ENCODE measurements at places on chromosomes 2 and 18.

DNA sequence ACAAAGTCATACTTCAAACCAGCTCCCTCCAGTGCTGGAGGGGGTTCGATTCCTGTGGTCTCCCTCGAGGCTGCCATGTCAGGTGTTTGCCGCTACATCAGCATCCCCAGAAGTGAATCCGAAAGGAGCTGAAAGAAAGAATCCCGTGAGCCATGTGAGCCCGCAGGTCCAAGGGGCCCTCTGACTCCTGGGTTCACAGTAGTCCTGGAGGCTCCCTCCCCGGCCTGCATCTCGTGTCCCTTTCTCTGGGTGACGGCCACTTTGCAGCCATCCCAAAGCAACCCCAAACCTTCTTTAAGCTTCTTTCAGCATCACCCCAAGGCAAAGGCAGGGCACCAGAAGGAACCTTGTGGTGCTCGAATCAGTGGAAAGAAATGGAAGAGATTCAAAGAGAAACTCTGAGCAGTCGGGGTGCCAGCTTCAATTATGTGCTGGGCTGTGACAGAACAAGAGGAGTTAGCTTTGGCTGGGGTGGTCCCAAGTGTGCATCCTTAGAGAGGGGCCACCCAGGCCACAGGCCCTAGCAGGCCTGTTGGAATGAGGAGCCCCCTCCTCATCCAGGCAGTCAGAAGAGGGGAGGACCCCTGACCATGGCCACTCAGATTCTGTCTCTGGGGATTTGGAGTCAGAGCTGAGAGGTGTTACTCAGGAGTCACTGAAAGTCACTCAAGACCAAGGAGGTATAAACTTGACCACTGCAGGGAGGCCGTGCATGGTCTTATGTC lies 59.7 kb downstream of the CIB4 start:
- no peak for DNase-seq

GRCh38 chr2:224894356-224894755 lies 147.9 kb downstream of the DOCK10 start:
- no peak for DNase-seq

GRCh38 chr18:79576686-79577351 lies 102.8 kb upstream of the CTDP1 start:
- no peak for DNase-seq

GRCh38 chr2:8457699-8458502 lies 224.0 kb upstream of the ID2 start:
- DNase-seq = peak; percentile 51
